LHCN-M2 (cell line): ENCODE measurements at places on chromosomes 7 and 10.

DNA sequence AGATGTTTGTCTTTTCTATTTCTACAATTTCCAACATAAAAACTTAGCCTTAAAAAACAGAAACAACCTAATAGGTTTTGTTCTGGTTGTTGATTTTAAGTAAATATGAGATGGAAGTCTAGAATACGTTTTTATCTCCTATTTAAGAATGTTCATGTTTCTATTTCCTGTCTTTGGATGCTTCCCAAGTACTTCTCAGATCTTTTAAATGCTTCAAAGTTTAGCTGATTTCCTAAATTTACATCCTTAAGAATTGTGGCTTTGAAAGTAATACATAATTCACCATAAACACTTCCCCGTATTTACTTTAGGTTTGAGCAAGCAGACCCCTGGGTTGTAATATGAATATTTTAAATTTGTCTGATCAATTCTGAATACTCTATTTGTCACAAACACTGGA, 70.5 kb downstream of the RAPGEF5 start:
- DNase-seq, result no peak

- peak; percentile 66 for DNase-seq
Measured at GRCh38 chr7:87354749-87355148, 9.3 kb downstream of the CROT start.

GRCh38 chr7:108200326-108200725, 70.2 kb upstream of the LAMB4 start:
- peak; percentile 55 for DNase-seq

- no peak for DNase-seq
Measured at GRCh38 chr7:11135573-11135972, 161.9 kb downstream of the PHF14 start.

DNA sequence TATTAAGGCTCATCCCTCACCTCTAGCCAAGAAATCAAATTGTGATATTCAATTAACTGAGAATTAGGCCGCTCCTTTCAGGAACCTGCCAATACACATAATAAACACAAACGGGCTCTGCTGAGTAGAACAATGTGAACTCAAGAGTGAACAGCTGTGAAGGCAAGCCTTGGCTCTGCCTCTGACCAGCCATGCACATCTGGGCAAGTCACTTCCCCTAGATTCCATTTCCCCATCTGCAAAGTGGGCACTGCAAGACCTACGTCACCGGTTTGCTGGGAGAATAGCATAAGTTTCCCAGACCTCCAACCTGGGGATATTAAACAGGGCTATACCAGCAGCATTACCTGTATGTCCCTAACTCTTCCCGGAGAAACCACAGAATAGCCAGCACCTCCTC, 355.2 kb downstream of the TNS3 start:
- DNase-seq, result no peak

DNA sequence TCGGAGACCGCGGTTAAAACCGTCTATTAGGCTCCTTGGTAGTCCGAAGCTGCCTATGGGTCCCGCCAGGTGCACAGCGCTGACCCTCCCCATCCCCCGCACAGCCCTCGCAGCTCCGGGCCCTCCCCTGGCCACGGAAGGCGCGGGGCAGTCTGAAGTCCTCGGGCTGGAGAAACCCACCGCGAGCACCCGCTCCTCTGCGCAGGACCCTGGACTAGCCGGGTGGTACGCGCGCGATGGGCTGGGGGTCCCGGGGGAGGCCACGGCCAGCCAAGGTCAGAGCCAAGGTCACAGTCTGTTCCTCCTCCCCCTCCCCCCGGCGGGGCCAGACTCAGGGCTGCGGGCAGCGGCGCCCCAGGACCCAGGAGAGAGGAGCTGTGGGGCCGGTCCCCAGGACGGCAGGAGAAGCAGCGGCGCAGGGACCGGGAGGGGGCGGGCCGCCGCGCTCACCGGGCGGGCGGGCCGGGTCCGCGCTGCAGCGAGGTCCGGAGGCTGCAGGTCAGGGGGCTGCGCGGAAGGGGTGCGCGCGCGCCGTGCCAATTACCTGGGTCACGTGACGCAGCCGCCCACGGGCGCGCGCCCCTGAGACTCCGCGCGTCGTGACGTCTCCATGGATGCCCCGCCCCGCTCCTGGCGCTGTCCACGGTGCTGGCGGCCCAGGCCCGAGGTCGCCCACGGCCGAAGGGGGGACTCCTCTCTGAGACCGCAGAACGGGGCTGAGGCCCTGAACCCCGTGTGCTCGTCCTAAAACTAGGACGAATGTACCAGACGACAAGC, at the start of gene OGDHL:
Gene OGDHL (minus strand): TSS at position 535 of the 777 bp plus-strand sequence. CDS start 3,731 bp downstream, outside the sequence.
- DNase-seq, result peak; percentile 19

DNA sequence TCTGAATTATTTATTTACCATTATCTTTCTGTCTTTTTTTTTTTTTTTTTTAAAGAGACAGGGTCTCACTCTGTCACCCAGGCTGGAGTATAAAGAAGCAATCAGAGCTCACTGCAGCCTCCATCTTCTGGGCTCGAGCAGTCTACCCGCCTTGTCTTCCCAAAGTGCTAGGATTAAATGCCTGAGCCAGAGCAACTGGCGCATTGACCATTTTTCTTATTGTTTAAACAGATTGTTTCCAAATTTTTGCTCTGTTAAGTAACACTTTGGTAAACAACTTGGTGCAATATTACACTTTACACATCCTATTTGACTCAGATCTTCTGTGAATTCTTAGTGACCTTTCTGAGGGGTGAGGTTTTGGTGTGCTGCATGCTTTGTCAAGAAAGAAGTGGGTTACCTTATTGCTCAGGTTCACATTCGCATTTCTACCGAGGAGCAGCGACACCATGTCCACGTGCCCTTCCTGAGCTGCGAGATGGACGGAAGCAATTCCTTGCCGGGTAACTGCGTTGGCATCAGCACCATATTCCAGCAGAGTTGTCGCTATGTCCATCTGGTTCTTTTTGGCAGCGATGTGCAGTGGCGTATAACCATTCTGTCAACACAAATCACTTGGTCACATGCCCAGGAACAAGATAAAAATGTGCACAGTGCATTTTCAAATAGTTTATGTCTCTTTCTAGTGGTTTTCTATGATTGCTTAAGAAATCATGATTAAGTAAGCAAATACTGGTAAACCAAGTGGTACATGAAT, 203.2 kb downstream of the ANK3 start:
- DNase-seq, result peak; percentile 33

GRCh38 chr7:104805449-104806317, 208.3 kb upstream of the KMT2E start:
- DNase-seq, result no peak

DNA sequence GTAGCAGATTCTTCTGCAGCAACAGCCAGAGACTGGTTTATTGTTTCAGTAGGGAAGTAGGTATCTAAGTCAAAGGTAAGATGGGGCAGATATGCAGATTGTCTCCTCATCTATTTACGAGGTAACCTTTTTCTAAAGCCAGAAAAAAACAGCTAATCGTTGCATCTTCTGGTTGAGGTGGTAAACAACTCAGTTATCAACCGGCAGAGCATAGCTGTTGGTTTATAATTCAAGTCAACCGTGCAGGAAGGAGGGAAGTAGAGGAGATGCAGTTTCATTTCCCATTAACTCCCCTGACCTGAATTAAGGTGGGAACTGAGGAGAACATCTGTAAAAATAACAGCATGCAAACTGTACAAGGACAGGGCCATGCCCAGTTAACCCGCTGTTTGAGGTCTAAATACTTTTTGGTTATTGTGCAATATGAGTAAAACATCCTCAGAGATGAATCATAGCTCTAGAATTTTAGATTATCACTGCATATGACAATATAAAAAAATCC, 156.5 kb upstream of the ITGB1 start:
- peak; percentile 84 for DNase-seq

DNA sequence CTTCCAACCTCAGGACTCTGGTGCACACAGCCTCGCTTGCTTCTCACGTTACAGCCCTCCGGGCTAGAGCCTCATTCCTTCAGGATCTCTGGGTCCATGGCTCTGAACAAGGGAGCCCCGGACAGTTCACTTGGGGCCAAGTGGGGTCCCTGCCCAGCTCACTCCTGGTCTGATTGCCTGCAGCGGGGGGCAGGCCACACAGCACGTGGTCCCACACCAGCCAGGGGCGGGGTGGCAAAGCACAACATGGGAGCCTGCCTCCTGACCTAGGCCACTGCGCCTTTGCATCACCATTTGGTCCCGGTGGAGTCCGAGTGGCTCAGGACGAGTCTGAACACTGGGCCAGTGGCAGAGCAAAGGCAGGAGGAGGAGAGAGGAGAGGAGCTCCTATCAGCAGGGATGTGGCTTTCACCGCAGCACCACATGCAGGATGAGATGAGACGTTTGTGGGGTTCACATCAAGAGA, 13.4 kb upstream of the CRYGN start:
- no peak for DNase-seq

DNA sequence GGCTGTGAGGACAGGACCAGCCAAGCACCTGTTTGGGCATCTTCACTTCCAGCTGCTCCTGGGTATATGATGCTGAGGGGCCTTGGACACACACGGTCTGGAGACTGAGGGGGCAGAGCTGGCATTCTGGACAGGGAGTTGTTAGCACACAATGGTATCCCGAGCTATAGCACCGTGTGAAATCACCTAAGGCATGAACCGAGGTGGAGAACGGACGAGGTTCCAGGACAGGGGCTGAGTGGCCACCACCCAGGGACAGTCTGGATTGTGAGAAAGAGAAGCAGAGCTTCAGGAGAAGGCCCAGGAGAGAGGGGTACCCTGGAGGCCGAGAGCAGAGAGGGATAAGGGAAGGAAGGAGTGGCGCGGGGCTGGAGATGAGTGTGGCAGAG, 571.8 kb downstream of the TCERG1L start:
- DNase-seq, result no peak

- no peak for DNase-seq
Measured at GRCh38 chr7:14894826-14895225, 7.7 kb downstream of the DGKB start.

GRCh38 chr7:96992192-96993005, 13.0 kb upstream of the DLX6 start:
- no peak for DNase-seq

- DNase-seq, result no peak
Measured at GRCh38 chr7:28800150-28800549, 158.0 kb downstream of the TRIL start.

DNA sequence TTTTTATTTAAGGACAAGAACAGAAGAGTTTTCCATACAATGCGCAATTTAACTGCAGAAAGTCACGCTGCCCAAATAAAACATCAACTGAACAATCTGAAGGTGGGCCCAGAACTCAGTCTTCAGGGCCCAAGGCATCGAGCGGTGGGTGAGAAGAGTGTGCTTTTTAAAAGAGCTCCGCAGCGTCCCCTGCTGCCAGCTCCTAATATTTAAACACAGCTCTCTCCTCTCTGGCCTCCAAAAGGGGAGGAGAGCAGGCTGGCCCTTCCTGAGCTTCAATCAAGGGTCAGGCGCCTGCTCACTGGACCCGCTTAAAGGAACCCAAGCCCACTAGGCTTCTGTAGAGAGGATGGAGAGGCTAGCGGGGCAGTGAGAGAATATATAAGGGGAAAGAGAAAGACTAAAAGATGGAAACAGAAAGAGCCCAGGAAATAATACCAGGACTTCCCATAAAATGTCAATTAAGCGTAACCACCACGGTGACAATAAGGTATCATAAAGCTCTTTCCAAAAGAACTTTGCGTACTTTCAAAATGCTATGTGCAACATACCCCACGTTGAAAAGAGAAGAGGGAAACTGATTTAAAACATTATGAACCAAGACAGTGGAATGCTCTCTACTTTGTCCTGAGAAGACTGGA, 2.8 kb downstream of the FAM53B start:
- peak; percentile 83 for DNase-seq

GRCh38 chr10:5155951-5156350, 29.0 kb downstream of the AKR1C8 start:
- no peak for DNase-seq

GRCh38 chr10:70964245-70964644, 75.9 kb upstream of the PCBD1 start:
- no peak for DNase-seq

GRCh38 chr10:98141484-98142073, 7.1 kb downstream of the R3HCC1L start:
- DNase-seq, result no peak

- no peak for DNase-seq
Measured at GRCh38 chr10:130656582-130657133, 520.5 kb downstream of the GLRX3 start.

DNA sequence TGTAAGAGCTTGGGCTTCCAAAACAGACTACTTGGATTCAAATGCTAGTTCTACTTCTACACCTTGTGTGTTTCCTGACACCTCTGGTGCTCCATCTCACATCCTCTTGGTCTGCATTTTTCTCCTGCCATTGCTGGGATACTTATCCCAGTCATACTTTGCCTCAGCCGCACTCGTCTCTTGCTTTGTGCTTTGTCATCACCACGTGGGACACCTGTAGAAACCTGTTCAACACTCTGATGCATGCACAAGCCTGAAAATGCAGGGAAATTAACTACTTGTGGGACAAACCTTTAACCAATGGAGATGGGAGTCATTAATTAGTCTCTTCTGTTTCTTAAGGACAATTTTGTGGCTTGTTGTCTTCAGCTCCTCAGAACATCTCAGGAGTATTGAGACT, 94.2 kb upstream of the PHYHIPL start:
- DNase-seq, result no peak

- no peak for DNase-seq
Measured at GRCh38 chr7:123047955-123048354, 52.5 kb upstream of the TAS2R16 start.

DNA sequence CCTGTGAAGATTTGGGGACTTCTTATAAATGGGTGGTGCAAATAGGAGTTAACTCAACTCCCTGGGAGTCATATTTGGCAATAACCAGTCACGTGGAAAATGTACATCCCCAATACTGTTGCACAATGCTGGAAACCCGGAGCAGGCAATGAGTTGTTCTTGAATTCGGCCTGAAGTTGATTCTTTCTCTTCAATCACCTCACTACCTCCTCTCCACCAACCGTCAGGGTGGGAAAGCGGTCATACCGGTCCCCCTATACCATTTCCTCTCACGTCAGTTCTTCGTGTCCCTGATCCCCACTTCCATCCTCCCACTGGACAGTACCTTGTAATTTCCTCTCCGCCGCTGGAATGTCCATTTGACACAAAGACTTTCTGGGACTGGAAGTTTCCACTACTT, 2.8 kb downstream of the GIMAP5 start:
- no peak for DNase-seq

DNA sequence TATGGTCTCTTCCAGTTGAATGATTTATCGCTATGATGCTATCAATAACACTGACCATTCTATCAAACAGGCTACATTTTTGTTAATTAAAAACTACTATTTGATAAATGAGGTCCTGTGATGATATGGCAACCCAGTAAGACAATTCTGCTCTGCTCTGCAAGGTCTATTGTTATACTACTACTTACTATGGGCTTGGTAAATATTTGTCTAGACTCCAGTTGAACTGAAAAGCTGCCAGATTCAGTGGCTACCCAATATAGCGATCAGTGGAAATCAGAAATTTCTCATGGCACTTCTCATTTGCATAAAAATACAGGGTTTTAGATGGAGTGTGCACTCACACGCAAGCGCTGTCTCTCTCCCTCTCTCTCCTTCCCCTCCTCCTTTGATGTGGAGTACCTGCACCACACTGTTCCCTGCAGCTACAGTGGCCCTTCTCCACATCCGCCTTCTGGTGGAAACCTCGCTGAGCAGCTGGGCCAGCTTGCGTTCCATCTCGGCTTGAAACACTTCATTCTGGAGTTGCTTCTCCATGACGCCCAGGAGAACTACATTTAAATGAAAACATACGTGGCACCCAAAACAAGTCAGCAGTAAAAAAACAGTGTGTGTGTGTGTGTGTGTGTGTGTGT, 77.9 kb downstream of the KIAA1549 start:
- DNase-seq, result no peak

GRCh38 chr7:126203185-126203584, 1049.6 kb downstream of the GRM8 start:
- DNase-seq, result no peak

- DNase-seq, result no peak
Measured at GRCh38 chr7:45133877-45134276, 22.4 kb upstream of the TBRG4 start.
